Cardiac ventricle fibroblast (primary cell): ENCODE measurements at places on chromosomes 1 and 21. TPM values are rescaled to one million over a fixed set of nuclear protein-coding genes. Genes with fewer than 3 reads are reported as not detected.

SETDB1 gene
- total RNA-seq = 18.0 and 18.8 TPM in 2 replicates

LINGO4 gene
- total RNA-seq = not detected in 2 replicates

MEX3A gene
- 0.62 and 3.9 TPM in 2 replicates for total RNA-seq

CNR2 gene
- not detected in 2 replicates for total RNA-seq

GNG5 gene
- 56.0 and 70.6 TPM in 2 replicates for total RNA-seq

NUP210L gene
- total RNA-seq = not detected in 2 replicates

PLA2G2C gene
- not detected in 2 replicates for total RNA-seq

ACTN2 gene
- not detected in 2 replicates for total RNA-seq

LCE6A gene
- total RNA-seq = not detected in 2 replicates

ABCA4 gene
- 0.31 and 0.59 TPM in 2 replicates for total RNA-seq

RNU1-3 gene
- total RNA-seq = under 0.01 TPM in 2 replicates

AMY1B gene
- not detected in 2 replicates for total RNA-seq

AKNAD1 gene
- total RNA-seq = 6.0 TPM in 1 of 2 replicates, not detected in the other

PADI3 gene
- not detected in 2 replicates for total RNA-seq

DYNLT5 gene
- total RNA-seq = 1.3 TPM in 1 of 2 replicates, not detected in the other

MNDA gene
- not detected in 2 replicates for total RNA-seq

IVL gene
- not detected in 2 replicates for total RNA-seq
